Epithelial cell of proximal tubule (primary cell): ENCODE measurements at places on chromosomes 13 and 19. TPM values are rescaled to one million over a fixed set of nuclear protein-coding genes. Genes with fewer than 3 reads are reported as not detected.

The TIMM44 gene
- total RNA-seq, result 39.0 and 108 TPM in 2 replicates

The CGB5 gene
- not detected in 2 replicates for total RNA-seq

The ZNF506 gene
- total RNA-seq, result 10.4 and 12.8 TPM in 2 replicates

The PDX1 gene
- not detected in 2 replicates for total RNA-seq

The PABPC3 gene
- 0.14 and 0.23 TPM in 2 replicates for total RNA-seq

The TLE2 gene
- 1.6 and 2.9 TPM in 2 replicates for total RNA-seq

The KIR2DL1 gene
- total RNA-seq, result not detected in 2 replicates

The APC2 gene
- total RNA-seq, result not detected in 2 replicates

The EMP3 gene
- total RNA-seq, result 23.1 and 96.8 TPM in 2 replicates

The PSPN gene
- total RNA-seq, result 0.58 and 5.2 TPM in 2 replicates

The GPR4 gene
- not detected in 2 replicates for total RNA-seq

The ZNF724 gene
- total RNA-seq, result 17.9 and 22.9 TPM in 2 replicates

The NKPD1 gene
- total RNA-seq, result 0.29 TPM in 1 of 2 replicates, not detected in the other

The SHISA2 gene
- 159 and 170 TPM in 2 replicates for total RNA-seq

The NOTCH3 gene
- 3.8 and 19.6 TPM in 2 replicates for total RNA-seq

The RYR1 gene
- 0.12 TPM in 1 of 2 replicates, not detected in the other for total RNA-seq

The PALM3 gene
- total RNA-seq, result 0.17 and 0.36 TPM in 2 replicates

The ZNF714 gene
- 7.6 and 13.9 TPM in 2 replicates for total RNA-seq

The CKM gene
- total RNA-seq, result not detected in 2 replicates

The ODAD3 gene
- total RNA-seq, result 0.40 TPM in 1 of 2 replicates, not detected in the other

The PODNL1 gene
- total RNA-seq, result 0.46 TPM in 1 of 2 replicates, not detected in the other

The DLL3 gene
- 2.9 and 4.1 TPM in 2 replicates for total RNA-seq

The SMG9 gene
- total RNA-seq, result 15.8 and 29.9 TPM in 2 replicates

The ZNF221 gene
- total RNA-seq, result 2.5 and 5.6 TPM in 2 replicates

The FGF22 gene
- total RNA-seq, result 0.29 TPM in 1 of 2 replicates, not detected in the other

The RAD23A gene
- 108 and 129 TPM in 2 replicates for total RNA-seq

The BCL3 gene
- total RNA-seq, result 32.4 and 49.3 TPM in 2 replicates

The PLA2G4C gene
- total RNA-seq, result 4.7 and 8.5 TPM in 2 replicates

The FIZ1 gene
- 5.5 and 9.7 TPM in 2 replicates for total RNA-seq

The FPR2 gene
- not detected in 2 replicates for total RNA-seq

The SKA3 gene
- 22.1 and 35.2 TPM in 2 replicates for total RNA-seq

The SULT2B1 gene
- total RNA-seq, result 0.29 TPM in 1 of 2 replicates, not detected in the other

The NLRP5 gene
- not detected in 2 replicates for total RNA-seq

The ZNF471 gene
- 0.69 and 1.0 TPM in 2 replicates for total RNA-seq

The KCNN4 gene
- total RNA-seq, result 8.3 and 11.6 TPM in 2 replicates

The FAM83E gene
- 0.14 and 0.40 TPM in 2 replicates for total RNA-seq

The CEACAM16 gene
- total RNA-seq, result not detected in 2 replicates

The SGCG gene
- not detected in 2 replicates for total RNA-seq

The GTF3A gene
- 160 and 349 TPM in 2 replicates for total RNA-seq

The TEAD2 gene
- total RNA-seq, result 74.5 and 89.5 TPM in 2 replicates

The NCAN gene
- not detected in 2 replicates for total RNA-seq

The FFAR2 gene
- not detected in 2 replicates for total RNA-seq

The SULT2A1 gene
- total RNA-seq, result not detected in 2 replicates

The RUBCNL gene
- 0.29 TPM in 1 of 2 replicates, not detected in the other for total RNA-seq

The TMEM255B gene
- total RNA-seq, result 6.9 and 7.4 TPM in 2 replicates

The BIVM gene
- total RNA-seq, result 14.6 and 18.7 TPM in 2 replicates

The HNRNPL gene
- total RNA-seq, result 224 and 403 TPM in 2 replicates

The TMEM145 gene
- total RNA-seq, result 0.63 TPM in 1 of 2 replicates, not detected in the other

The TYROBP gene
- total RNA-seq, result not detected in 2 replicates

The CLIP3 gene
- 0.51 and 4.3 TPM in 2 replicates for total RNA-seq

The CAB39L gene
- 5.2 and 7.2 TPM in 2 replicates for total RNA-seq

The KIR2DL4 gene
- total RNA-seq, result not detected in 2 replicates
